ENCODE measurements at places on chromosomes 11 and 22. TPM values are rescaled to one million over a fixed set of nuclear protein-coding genes. Genes with fewer than 3 reads are reported as not detected.

DNA sequence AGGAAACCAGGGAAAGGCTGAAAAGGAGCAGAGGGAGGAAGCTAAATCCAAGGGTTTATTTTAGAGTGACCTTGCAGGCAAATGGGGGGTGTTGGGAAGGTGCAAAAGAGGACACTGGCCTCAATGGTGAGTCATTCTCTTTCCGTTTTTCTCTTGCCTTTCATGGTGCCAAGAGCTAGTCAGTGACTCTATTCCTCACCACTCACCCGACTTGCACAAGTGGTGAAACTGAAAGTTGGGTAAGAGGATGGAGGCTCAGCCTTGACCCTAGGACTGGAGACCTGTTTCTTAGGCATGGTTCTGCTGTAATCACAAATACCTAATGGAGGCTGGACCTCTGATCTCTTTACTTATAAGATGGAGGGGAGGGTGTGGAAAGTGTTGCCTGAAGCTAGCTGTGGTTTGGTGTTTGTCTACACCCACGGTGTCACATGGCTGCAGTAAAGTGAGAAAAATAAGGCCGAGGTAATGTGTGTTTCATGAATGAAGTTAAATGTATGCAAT lies 67.3 kb upstream of the CREB3L1 start:
- peak; percentile 94 for DNase-seq

DNA sequence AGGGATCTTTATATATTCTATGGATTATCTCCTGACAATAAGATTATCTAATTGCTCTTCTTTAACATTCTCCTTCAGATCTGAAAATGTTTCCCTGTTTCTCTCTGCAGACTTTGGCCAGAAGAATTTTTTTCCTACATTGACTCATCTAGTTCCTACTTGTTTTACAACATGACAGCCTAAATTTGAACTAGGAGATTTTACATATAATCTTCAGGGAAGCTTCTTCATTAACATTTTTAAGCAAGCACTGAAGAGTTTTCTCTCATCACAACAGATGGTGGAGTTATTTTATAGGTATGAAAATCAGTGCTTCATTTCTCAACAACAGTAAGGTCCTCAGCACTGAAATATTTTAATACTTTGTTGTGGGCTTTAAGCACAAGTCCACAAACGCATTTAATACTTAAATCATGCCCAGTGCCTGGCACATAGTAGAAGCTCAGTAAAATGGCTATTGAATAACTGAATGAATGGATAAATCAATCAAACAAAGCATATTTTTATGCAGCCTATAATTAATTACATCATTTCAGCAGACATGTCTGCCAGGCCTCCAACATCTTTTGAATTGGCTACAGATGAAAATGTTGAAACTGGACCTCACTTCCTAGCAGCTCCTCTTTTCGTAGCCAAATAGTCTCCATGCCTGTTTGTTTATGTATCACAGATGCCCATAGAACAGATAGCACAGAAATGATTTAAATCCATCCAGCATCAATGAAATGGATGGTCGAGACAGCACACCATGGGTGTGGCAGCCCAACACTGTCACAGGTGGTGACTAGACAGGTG lies 117.3 kb upstream of the POU2AF2 start:
- DNase-seq, result no peak

DNA sequence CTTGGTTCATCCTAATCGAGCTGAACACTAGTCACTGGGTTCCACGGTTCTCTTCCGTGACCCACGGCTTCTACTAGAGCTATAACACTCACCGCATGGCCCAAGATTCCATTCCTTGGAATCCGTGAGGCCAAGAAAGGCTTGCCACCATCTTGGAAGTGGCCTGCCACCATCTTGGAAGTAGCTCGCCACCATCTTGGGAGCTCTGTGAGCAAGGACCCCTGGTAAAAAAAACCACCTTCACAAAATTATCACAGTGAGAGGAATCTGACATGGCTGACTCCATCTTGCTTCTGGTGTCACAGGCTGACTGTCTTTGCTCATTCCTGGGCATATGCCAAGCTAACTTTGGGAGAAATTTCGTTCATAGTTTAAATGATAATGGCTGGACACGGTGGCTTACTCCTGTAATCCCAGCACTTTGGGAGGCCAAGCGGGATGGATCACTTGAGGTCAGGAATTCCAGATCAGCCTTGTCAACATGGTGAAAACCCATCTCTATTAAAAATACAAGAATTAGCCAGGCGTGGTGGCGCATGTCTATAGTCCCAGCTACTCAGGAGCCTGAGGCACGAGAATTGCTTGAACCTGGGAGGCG lies 18.9 kb upstream of the KCTD14 start:
- no peak for DNase-seq

Gene SLC1A2
- 0.59 TPM for total RNA-seq

Gene OSBPL5
- total RNA-seq, result 5.0 TPM

- DNase-seq, result peak; percentile 58
Measured at GRCh38 chr11:93740031-93740729, 1.1 kb downstream of the TAF1D start.

DNA sequence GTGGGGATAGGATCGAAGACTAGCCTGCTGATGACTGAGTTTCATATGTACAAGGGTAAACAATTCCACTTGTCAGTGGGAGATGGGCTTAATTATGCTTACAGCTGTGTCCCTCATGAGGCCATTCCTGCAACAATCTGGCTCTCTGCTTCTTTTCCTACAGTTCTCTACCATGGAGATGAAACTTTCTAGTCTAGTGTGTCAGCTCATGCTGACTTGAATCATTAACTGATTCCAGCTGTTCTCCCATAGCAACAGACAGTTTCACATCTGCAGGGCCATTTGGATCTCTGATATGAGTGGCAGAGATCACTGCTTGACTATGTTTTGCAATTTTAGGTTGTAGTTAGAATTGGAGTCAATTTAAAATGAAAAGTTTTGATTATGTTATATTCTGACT lies 1251.7 kb upstream of the RAG2 start:
- no peak for DNase-seq

- DNase-seq, result peak; percentile 63
Measured at GRCh38 chr11:19889531-19889930, 176.9 kb downstream of the NAV2 start.

DNA sequence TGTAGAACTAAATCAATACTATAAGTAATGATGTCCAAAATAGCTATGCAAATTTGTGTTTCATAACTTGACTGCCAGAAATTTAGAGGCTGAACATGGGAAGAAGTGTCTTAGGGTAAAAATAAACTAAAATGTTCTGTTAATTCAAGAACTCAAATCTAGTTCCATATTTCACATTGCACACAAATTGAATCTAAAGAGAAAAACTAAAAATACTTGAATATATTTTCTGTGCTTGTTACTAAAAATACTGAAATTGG lies 43.5 kb downstream of the FANCF start:
- no peak for DNase-seq

DNA sequence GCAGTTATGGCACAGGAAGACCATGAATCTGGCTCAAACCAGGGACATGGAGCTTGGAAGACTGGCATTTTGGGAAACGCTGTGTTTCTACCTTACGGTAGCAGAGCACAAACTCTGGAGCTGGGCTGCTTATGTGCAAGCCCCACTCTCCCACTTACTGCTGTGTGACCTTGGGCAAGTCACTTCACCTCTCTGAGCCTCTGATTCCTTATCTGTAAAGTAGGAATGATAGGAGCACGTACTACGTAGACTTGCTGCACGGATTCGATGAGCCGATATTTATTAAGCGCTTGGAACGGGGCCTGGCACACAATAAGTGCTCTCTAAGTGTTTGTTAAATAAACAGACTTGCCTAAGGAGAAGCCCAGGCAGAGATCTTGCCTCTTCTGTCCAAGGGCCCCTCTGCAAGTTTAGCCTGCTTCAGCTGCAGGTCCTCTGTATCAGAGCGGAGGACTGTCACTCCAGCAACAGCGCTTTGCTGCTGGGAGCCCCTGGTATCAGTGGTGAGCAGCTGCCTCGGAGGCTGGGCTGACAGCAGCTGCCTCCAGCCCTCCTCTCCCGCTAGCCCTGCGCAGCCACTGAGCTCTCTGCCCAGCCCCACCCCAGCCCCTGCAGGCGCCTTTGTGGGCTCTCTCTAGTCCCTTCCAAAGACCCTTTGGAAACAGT lies 96.9 kb upstream of the ANO1 start:
- no peak for DNase-seq

Gene APOL3
- total RNA-seq, result 12.4 TPM

DNA sequence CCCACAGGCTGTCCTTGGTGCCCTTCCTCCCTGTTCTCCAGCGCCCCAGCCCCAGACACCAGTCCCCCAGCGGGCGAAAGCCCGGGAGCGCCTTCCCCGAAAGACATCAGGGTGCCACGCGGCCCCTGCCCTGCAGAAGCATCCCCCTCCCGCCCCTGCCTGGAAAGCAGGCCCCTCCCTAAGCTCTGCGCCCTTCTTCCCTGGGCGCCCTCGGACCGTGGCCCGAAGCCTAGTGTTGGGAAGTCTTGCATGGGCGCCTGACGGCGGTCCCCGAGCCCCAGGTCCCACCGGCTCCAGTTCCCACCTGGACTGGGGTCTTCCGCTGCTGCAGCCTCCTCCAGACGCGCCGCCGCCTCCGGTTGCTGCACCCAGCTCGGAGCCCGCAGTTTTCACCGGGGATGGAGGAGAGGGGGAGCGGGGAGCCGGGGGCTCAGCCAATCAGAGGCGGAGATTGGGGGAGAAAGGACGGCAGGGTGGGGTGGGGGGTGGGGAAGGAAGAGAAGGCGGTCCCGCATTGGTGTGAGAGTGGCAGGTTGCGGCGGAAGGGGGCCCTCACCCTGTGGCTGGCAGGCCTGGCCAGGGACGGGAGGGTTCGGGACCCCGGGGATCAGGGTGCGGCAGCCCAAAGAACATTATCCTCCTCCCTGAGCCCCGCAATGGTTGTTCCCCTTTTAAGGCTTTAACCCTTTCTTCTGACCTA lies at the start of gene THY1:
Gene THY1 (minus strand): TSS at position 364 of the 700 bp plus-strand sequence. CDS start 2,267 bp downstream, outside the sequence.
- DNase-seq, result peak; percentile 54

DNA sequence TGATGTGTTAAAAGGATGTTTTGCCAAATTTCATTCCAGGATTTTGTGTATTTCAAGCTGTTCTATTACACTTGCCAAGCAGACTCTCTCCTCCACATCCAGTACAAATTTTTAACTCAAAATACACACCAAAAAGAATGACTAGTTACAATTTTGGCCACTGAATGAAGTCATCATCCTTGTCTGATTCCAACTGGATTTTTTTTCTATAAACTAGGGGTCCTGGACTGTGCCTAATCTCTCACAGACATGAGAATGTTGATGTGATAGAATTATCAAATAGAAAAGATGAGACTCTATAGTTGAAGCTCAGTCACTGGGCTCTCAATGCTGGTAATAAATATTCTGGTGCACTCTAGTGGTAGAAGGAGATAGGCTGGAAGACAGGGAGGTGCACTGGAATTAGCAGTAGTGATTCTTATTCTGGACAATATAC lies 85.8 kb downstream of the FANCF start:
- DNase-seq, result peak; percentile 44

Gene PHLDA2
- total RNA-seq, result 9.1 TPM

GRCh38 chr11:129374993-129375750 lies 476 bp upstream of the BARX2 start:
- no peak for DNase-seq

Gene DRAP1
- total RNA-seq, result 489 TPM

Gene FGF3
- total RNA-seq, result not detected

Gene LRRC4C
- 0.15 TPM for total RNA-seq

DNA sequence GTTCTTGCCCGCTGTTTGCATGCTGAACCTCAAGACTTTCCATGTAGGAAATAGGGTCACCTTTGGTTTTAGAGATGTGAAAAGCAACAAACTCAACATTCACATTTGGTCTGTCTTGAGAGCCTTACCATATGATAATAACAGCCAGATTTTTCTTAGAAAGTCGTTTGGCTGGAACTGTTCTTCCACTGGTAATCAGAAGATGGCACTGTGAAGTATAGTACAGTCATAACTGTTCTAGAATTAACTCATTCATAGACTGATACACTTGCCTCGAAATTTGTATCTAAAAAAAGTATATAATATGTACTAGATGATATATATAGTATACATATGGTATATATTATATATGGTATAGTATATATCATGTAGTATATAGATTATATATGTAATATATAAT lies 12.3 kb downstream of the LUZP2 start:
- DNase-seq, result peak; percentile 3

- DNase-seq, result no peak
Measured at GRCh38 chr11:73475549-73476095, 99.4 kb downstream of the RELT start.

DNA sequence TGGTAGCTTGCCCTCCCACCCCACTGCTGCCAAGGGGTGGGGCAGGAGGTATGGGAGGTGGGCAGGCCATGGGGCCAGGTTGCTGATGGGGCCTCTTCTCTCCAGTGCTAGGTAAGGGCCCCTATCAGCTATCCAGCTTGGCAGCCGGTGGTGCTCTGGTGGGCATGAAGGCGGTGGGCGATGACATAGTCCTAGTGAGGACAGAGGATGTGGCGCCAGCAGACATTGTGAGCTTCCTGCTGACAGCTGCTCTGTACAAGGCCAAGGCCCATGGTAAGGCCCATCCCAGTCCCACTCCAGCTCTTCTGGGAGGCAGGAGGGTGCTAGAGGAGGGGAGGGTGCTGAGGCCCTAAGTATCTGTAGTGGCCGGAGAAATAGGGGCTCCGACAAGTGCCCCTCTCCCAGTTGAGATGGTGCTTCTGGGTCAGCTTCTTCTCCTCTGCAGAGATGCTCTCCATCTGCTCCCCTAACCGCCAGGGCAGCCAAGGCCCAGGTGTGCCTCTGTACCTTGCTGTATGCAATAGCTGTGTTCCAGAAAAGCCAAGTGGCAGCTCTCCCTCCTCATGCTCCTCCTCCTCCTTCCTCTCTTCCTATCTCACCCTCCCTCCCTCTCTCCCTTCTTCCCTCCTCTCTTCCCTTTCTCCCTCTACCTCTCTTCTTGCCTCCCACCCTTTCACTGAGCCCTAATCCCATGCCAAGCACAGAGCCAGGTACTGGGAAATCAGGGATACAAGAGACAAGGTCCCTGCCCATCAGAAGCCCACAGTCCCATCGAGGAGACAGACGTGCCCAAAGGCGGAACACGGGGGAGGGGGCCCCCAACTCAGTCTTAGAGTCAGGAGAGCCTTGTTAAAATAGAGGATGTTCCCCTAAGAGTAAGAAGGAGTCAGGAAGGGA lies 55.3 kb downstream of the OTOG start:
- no peak for DNase-seq

- DNase-seq, result peak; percentile 49
Measured at GRCh38 chr11:60985991-60986915, 14.8 kb downstream of the CD6 start.

Measured in M059J (cell line).